ENCODE measurements at places on chromosomes 3 and 15.

- no peak for DNase-seq
Observed at GRCh38 chr3:58210761-58211460, at the start of gene DNASE1L3. TSS of gene DNASE1L3 (minus strand) at chr3:58210972. CDS start at chr3:58210906, 66 bp downstream.

- DNase-seq, result no peak
Observed at GRCh38 chr3:59412516-59412915, 362.7 kb upstream of the CFAP20DC start.

- DNase-seq, result no peak
Observed at GRCh38 chr3:12430086-12430485, 54.2 kb upstream of the TSEN2 start.

DNA sequence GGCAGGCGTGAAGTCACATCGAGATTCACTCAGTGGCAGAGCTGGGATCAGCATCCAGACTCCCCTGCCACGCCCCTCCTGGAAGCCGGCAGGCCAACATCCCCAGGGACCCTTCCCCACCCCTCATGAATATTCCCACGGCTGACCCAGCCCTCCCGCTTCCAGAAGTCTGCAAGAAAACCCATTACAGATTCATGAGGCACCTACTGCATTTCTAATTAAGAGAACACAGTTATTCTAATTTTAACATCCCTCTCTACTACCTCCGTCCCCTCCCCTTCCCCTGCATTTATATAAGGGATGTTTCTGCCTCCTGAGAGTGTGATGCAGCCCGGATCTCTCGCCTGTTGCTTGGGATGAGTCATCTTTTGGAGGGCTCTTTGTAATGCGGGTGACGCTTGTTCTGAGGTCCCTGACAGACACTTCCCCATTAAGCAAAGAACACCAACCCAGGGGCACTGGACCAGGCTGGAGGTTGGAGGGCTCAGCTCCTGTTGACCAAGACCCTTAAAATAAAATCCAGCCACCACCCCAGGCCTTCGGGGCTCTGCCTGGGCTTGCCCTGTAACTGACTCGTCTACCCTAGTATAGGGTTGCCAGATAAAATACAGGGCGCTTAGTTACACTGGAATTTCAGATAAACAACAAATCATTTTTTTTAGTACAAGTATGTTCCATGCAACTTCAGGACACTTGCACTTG is 118.7 kb downstream of the NUP210 start:
- no peak for DNase-seq
